ENCODE measurements at places on chromosomes 5 and 9.

GRCh38 chr5:147748590-147748989, 33.9 kb downstream of the JAKMIP2 start:
- no peak for DNase-seq

DNA sequence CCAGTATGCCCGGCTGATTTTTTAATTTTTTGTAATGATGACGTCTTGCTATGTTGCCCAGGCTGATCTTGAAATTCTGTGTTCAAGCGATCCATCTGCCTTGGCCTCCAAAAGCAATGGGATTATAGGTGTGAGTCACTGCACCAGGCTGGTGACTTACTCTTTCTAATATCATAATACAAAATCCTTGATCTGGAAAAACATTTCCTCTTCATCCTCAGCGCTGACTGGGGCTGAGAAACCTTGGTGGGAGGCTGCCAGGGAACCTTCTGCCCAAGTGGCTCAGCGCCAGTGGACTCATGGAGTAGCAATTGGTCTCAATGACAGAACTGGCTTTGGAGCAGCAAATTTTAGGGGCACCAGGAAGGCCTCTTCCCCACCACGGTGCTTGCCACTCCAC, 17.5 kb upstream of the SEMA4D start:
- DNase-seq, result no peak

- DNase-seq, result no peak
Observed at GRCh38 chr5:54529565-54529964, 12.0 kb downstream of the SNX18 start.

DNA sequence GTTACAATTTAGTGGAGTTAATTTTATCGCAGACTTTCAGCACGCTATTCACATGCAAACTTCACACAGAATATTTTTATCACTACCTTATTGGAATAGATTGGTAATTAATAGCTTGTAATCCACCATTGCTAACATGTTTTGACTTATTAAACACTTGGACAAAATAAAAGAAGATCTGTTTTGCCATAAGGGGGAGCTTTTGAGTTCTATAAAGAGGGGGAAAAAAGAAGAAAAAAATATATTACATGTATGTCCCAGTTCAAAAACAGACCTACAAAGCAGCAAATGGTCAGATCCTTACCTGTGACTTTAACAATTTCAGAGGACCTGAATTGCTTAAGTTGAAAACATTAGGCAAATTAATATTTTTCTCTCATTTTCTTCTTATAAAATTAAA, 1.2 kb upstream of the PAPPA start:
- peak; percentile 23 for DNase-seq

DNA sequence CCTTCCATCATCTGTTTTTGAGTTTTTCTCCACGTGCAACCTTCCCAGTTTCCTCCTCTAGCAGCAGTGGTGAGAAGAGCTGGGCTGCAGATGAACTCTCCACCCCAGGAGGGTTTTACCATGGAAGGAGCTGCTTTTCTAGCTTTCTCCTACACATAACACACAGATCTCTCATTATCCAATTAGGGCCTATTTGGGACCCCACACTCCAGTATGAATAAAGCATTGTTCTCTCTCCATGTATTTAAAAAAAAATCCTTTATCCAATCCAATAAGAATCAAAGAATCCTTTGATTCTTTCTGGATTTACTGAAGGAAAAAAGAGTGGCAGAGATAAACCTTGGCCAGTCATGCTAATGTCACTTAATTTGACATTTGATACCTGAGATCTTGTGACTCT, 31.6 kb upstream of the NAA35 start:
- DNase-seq, result no peak

- no peak for DNase-seq
Observed at GRCh38 chr5:125969011-125969813, 454.0 kb upstream of the GRAMD2B start.

- peak; percentile 87 for DNase-seq
Observed at GRCh38 chr9:4366591-4367330, 66.9 kb upstream of the GLIS3 start.

DNA sequence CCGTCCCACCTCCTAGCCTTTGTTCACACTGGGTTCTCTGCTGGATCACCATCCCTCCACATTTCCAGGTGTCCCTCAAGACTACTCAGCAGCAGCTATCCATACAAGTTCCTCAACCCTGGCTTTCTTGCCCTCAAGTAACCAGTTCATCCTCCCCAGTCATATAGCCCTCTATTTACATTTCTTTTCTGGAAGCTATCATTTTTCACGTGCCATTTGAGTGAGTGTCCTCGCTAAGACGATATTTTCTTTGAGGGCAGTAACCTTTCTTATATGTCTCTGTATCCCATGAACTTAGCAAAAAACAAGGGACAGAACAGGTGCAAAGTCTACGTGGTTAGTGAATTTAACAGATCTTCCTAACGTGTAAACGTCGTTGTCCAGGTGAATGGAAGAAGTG, 29.6 kb upstream of the KCNMB1 start:
- no peak for DNase-seq

DNA sequence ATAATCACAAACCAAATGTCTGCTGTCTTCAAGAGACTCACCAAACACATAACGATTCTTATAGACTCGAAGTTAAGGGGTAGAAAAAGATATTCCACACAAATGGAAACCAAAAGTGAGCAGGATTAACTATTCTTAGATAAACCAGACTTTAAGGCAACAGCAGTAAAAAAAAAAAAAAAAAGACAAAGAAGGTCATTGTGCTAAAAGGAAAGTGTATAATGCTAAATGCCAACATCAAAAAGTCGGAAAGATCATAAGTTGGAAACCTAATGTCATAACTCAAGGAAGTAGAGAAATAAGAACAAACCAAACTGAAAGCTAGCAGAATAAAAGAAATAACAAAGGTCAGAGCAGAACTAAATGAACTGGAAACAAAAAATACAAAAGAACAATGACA, 714.6 kb downstream of the SEMA5A start:
- no peak for DNase-seq

GRCh38 chr5:165135565-165135964, 1630.1 kb downstream of the MAT2B start:
- no peak for DNase-seq

- peak; percentile 19 for DNase-seq
Observed at GRCh38 chr5:168734620-168735300, 155.6 kb upstream of the PANK3 start.

DNA sequence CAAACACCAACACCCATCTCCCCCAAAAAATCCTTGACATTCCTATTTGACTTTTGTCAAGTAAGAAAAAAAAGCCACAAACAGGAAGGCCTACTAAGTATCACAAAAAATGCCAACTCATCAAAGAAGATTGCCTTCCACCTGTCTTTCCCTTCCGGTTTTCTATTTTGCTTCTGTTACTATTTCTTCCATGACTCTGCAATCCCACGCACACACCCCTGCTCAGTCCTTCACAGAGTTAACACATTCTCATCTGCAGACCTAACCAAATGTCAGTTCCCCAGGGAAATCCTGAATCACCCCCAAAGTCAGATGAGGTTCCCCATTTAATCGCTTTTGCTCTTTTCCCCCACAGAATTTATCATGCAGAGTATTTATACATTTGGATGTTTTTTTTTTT, 15.1 kb downstream of the LPAR1 start:
- DNase-seq, result no peak

DNA sequence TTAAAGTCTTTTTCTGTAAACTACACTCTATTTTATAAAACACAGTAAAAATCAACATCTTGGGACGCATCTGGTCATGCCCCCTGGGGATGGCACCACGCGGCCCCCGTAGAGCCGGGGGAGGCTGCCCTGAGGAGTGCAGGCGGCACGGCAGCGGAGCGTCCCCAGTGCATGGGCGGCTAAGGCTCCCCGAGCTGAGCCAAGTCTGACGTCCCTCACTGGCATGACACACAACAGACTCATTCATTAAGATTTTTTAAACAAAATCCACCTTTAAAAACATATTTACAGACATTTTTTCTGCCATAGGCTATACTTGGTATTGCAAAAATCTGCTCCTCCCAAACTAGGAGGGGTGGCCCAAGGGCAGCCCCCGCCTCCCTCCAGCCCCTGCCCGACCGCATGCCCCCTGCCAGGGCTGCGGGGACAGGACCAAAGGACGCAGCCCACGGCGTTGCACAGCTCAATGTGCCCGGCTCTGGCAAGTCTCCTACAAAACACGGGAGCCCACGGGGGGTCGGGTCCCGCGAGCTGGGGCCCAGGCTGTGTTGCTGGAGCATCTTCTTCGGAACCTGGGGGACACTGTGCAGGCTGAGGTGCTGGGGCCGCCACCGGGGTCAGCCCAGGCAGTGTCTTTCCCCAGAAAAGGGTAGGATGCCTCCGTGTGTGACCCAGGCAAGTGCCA, 11.8 kb upstream of the SEC16A start:
- peak; percentile 17 for DNase-seq

DNA sequence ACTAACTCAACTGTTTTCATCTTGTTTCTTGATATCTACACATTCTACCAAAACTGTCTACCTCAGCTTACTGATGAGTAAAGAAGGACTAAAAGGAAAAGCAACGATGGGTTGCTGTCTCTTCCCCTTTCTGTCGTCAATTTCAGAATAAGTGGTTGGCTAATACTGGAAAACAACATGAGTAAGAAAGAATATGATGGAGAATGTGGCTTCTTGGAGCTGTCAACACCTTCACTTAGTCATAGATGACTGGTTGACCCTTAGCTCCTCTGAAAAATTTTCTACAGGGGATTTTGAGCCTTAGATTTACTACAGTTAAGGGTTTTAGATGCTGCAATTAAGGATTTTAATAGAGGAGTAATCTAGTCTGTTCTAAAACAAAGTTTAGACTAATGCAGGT, 797.9 kb downstream of the TLE4 start:
- no peak for DNase-seq

DNA sequence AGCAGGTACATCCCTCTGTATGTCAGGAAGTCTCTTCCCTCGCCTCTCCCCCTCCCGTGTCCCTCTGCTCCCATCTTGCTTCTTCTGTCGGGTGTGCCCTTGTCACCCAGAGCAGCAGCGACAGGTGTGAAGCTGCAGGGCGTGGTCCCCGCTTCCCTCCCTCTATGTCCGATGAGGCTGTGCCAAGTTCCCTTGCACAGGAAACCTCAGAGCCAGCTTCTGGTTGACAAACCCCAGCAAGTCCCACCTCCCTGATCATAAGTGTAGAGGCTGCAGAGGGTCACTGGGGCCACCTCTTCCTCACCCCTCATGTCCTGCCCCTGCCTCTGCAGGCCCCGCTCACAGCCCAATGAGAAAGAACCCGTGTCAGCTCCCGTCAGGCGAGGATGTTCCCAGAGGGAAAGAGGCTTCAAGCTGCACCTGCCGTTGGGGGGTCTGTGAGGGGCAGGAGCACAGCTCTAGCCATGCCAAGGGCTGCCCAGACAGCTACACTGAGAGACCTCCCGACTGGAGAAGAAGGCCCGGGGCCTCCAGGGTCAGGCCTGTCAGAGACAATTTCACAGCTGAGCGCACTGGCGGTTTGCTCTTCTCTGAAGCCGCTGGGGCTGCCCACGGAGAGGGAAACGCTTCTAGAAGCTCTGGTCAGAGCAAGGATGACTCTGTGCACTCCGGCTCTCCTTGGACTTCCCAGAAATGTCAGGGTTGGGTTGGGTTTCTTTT, 73.3 kb downstream of the AK8 start:
- no peak for DNase-seq
